ENCODE measurements at places on chromosomes 1 and 21.

GRCh38 chr1:53270107-53270506, 31.8 kb upstream of the MAGOH start:
- DNase-seq: no peak

DNA sequence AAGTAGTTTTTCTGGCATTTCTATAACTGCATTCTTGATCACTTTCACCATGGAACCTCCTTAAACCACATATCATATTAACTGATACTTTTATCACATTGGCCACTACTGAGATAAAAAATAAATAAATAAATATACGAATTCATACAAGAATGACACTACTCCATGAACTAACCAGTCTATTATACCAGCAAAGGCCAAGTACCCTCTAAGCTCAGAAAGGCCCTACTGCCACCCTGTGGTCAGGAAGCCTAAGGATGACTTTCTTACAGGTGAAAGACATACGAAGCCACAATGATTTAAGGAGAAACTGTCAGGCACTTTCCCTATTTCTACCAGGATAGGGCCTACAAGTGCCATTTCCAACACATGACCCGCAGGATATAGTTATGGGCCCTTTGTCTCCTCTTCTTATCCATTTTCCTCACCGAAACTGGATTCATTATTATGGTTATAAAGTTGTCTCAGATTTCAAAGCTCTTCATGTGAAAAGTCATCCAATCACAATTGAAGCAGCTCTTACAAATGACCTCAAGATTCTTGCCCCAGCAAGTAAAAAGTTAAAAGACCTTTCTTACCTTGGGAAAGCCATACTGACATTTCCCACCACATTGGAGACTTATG, 23.9 kb downstream of the DNAJC8 start:
- peak; percentile 69 for DNase-seq

GRCh38 chr21:35198982-35199732, 150.1 kb upstream of the RUNX1 start:
- DNase-seq: no peak

GRCh38 chr1:203722909-203723308, 42.1 kb upstream of the LAX1 start:
- DNase-seq: no peak

DNA sequence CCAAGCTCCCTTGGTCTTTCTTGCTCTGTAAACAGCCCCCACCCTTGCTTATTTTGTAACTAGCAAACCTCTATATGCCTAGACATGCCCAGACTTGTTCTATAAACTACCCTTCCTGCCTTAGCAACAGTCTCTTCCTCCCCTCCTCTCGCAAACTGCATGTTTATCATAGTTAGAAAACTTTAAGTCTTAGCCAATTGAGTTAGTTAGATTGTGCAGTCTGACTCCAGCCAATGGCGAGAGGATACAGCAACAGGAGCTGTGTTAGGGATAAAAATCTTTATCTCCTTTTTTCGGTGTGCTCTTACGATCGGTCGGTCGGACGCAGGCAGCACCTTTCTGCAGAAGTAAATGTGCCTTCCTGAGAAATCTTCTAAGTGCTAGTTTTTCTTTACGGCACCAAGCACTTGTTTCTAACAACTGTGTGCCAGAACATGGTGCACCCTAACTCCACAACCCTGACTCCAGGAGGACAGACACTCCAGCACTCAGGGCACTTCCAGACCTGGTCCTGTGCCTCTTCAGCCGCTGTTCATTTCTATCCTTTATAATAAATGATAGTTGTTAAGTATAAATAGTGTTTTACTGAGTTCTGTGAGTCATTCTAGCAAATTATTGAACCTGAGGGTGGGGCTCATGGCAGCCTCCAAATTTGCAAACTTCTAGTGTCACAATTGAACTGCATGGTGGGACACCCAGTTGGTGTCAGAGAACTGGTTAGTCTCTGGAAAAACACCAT, 25.7 kb upstream of the GNG4 start:
- DNase-seq: no peak

GRCh38 chr1:18954270-18955071, 2.0 kb downstream of the IFFO2 start:
- no peak for DNase-seq

GRCh38 chr1:247209396-247209795, 37.6 kb upstream of the ZNF124 start:
- DNase-seq: no peak

GRCh38 chr1:30526652-30527345, 196.6 kb downstream of the MATN1 start:
- DNase-seq: no peak

DNA sequence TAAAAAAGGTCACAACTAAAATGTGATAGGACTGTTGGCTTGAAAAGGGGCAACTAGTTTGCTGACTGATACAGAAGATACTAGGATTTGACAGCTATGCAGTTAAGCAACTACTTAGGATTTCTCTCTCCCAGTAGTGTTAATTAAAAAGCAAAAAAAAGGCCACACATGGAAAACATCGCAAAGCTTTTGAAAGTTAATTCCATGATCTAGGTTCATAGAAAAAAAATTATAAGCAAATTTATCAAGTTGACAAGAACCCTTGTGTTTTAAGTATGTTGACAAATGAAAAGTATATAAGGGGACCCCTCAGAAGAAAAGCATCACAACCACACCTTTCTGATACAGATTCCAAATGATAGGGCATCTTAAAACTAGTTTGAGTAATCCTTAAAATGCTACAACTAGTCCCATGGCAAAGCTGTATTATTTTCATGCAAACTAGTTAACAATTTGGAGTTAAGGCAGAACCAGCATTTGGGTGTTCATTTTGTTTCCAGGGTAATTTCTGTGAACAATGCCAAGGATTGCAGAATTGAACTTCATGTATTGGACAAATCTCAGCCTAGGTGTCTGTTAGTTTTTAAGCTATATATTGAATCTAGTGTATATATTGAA, 4.1 kb downstream of the PNRC2 start:
- DNase-seq: no peak

GRCh38 chr1:107993920-107994319, 28.9 kb upstream of the VAV3 start:
- DNase-seq: no peak

DNA sequence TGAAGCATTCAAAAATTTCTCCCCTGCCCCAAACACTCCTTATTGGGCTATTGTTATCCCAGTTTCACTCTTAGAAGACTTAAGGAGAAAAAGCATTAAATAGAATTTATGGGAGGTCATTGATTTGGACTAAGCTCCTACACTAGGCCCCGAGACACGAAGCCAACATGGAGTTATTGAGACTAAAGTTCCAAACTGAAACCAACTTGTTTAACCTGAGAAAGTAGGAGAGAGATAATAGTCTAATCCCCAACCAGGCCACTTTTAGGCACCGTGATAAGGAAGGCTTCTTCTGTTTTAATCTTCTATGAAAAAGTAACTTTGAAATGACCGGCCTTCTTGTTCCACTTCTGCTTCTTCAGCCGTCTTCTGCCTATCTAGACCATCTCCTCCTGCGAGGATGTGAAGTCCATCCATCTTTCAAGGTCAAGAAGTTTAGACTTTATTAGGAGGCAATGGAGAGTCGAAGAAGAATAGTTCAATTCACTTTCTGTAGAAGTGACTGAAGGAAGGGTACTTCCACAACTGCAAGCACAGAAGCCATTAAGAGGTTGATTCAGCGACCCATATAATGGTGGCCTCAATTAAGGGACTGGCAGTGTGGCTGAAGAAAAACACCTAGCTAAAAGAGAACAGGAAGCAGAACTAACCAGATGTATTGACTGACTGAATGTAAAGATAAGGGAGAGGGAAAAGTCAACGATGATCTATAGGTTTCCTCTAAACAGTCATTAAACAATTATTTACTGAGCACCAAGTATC, 428.8 kb downstream of the SMYD3 start:
- DNase-seq: no peak

DNA sequence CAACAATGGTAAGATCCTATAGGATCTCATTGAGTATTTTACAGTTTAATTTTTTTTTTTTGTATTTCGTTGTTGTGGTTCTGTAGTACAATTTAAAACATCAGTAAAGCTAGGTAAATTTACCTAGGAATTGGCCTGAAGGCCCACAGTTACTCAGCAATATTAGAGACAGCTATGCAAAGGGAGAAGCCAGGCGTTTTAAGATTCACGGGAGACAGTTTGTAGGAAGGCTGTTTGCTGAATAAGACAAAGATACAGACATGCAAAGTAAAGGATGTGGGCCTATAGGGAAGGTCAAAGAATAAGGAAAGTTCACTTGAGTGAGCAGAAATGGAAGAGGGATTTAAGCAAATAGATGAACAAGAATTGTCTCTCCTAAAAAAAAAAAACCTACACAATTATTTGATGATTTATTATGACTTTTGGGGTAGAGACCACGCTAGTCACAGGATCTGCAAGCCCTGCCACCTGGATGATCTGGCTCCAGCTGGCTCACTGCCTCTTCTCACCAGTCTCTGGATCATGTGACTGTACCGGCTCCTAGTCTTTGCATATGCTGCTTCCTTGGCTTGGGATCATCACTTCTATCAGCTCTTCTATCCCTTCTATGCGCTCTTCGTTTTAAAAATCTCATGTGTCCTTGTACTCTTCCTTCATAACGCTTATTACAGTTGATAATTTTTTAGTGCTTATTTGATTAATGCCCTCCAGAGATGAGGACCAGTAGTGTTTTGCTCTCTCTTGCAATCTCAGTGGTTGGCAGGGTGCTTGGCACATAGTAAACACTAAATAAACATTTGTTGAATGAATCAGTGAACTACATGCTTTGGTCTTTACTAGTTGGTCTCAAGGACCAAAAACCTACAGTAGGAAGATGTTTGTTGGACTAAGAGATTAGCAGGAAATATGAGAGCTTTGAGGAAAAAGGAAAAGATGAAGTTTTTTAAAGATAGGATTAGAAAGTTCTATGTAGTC, 14.1 kb downstream of the DYRK1A start:
- DNase-seq: no peak

GRCh38 chr1:177927021-177927596, 42.7 kb downstream of the SEC16B start:
- DNase-seq: no peak

GRCh38 chr1:11611638-11612327, 42.4 kb downstream of the FBXO2 start:
- DNase-seq: no peak

GRCh38 chr1:194517567-194517966, 1331.2 kb upstream of the B3GALT2 start:
- DNase-seq: no peak

GRCh38 chr1:67133177-67133576, 1.6 kb downstream of the C1orf141 start:
- no peak for DNase-seq

DNA sequence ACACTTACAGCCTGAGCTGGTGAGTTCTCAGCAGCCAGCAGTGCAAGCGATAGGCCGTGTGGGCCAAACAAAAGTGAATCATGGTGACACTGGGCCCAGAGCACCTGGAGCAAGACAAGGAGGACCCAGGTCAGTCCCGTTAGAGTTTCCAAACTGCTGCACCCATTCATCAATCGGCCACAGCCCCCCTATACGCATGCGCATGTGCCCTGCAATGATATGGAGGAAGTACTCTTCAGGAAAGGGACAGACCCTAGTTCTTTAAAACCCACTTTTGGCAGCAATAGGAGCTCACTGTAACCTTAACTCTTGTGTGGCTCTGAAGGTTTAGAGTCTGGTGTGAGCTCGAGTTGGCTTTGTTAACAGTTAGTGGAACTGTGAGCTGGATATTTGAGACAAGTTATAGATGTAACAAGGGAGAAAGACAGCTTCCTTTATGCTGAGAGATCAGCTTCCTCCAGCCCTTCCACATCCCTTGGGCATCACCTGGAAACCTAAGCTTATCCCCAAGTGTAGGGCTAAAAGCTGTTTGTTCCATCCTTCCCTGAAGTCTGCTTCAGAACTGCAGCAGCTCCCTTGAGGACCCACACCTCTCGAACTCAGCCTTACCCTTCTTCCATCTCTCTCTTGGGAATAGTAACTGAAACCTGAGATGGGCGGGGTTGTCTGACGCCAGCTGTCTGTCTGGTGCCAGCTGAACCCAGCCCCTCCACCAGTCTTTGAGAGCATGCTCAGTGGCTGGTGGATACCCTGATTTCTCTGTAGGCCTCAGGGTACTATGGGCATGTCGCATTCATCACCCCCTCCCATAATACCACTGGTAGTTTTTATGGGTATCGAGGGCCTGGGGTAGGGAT, 17.7 kb downstream of the NMNAT1 start:
- no peak for DNase-seq

GRCh38 chr1:211833174-211833820, 2.7 kb upstream of the LPGAT1 start:
- DNase-seq: no peak

- DNase-seq: no peak
Measured at GRCh38 chr1:212688341-212689047, 11.1 kb downstream of the BATF3 start.

Data from stimulated activated CD4-positive, alpha-beta T cell treated with anti-CD3 and anti-CD28 coated beads, Interleukin-2, amount 100 ng/mL, for 24 hours (primary cell).